ENCODE measurements at places on chromosomes 3 and 15.
A peak's percentile ranks its signal among the peaks of the same experiment; 100 is the strongest.

DNA sequence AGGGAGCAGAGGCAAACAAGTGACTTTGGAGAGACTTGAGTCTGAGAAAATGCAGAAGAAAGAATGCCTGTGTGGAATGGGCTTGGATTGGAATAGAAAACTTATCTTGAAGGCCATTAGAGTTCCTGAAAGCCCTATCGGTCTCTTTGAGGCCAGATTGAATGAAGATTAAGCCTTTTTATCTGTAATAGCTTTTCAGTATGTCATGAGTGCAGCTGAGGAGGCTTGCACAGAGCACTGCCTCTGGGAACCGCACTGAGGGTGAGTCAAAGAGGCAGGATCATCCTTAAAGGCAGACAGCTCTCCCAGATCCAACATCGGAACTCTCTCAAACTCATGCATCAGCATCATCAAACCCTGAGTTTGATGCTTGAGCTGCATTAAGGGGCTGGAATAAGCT is 515.2 kb downstream of the NTRK3 start:
- DNase-seq = no peak

GRCh38 chr3:12922881-12923431 is 81.6 kb upstream of the RPL32 start:
- no peak for DNase-seq

- DNase-seq = no peak
These were observed 478.7 kb downstream of the RBMS3 start for GRCh38 chr3:29759411-29760225.

- DNase-seq = no peak
These were observed 3.9 kb upstream of the PLCH1 start for GRCh38 chr3:155748611-155749365.

DNA sequence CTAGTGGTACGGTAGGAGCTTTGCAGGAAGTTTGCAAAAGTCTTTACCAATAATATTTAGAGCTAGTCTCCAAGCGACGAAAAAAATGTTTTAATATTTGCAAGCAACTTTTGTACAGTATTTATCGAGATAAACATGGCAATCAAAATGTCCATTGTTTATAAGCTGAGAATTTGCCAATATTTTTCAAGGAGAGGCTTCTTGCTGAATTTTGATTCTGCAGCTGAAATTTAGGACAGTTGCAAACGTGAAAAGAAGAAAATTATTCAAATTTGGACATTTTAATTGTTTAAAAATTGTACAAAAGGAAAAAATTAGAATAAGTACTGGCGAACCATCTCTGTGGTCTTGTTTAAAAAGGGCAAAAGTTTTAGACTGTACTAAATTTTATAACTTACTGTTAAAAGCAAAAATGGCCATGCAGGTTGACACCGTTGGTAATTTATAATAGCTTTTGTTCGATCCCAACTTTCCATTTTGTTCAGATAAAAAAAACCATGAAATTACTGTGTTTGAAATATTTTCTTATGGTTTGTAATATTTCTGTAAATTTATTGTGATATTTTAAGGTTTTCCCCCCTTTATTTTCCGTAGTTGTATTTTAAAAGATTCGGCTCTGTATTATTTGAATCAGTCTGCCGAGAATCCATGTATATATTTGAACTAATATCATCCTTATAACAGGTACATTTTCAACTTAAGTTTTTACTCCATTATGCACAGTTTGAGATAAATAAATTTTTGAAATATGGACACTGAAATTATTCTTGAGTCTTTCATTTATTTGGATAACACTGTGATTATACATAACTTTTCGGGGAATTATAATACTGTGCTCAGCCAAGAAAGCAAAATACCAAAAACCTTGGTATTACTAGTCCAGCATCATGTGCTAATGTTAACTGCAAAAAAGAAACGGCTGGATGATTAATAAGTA is 2.2 kb downstream of the SOX2 start:
- no peak for DNase-seq

- no peak for DNase-seq
These were observed 3.7 kb upstream of the CPA3 start for GRCh38 chr3:148861277-148861869.

DNA sequence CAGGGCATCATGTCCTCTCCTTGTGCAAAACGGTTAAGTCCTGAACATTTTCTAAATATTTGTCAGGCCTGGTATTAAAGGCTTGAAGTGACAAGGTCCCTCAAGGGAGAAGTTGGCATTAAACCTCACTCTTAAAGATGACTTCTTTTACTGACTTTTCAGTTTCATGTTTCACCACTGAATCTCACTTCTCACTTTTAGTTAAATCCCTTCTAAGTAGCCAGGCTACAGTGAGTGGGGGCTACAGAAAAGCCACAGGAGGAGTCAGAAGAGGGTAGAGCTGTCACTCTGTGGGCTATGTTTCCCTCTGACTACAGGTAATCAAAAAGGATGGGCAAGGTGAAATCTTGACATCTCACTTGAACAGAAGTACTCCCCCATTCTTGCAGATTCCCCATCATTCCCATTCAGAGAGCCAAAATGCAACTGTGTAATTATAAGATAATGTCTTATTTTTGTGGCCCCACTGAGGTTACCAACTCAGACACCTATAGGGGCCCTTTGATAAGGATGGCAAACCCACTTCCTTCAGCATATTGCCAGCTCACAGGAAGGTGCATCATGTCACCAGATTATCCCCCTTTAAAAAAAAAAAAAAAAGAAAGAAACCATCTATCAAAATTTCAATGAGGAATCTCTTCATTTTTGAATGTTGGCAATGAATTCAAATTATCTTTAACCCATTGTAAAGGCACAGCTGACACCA is 790.1 kb upstream of the CFAP20DC start:
- DNase-seq = no peak

DNA sequence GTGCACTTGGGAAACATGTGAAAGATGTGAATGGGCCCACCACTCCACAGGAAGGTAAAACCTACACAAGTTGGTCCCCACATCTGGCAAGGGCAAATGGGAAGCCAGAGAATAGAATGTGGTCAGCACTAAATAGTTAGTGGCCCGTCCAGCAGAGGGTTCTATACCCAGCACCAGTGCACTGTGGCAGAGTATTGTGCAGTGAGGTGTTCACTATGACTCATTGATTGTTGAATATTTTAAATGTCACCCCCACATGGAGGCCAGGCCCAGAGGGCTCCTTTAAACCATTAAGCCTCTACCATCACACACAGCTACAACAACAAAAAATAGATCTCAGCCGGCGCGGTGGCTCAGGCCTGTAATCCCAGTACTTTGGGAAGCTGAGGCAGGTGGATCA is 11.7 kb downstream of the FRMD5 start:
- no peak for DNase-seq

- DNase-seq = no peak
These were observed 164.5 kb downstream of the WNT5A start for GRCh38 chr3:55322638-55323037.

DNA sequence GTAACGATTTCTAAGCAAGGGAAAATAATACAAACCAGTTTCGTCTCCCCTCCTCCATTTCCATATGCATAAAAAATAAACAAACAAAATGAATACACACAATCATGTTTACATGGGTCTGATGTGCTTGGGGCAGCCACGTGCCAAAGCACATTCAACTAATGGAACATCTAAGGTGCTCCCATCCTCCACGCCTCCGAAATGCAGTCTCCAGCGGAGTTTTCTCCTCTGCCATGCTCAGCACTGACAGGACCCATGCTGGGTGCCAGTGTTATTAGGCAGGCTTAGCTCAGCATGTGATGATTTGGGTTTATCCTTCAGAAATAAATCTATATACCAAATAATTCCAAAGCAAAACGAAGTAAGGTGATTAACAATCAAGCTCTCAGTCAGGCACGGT is 337.3 kb upstream of the ATP10A start:
- DNase-seq = no peak

GRCh38 chr15:67059127-67059553 is 6.3 kb upstream of the SMAD3 start:
- peak; percentile 68 for DNase-seq

- no peak for DNase-seq
These were observed 1.9 kb downstream of the PLOD2 start for GRCh38 chr3:146159037-146159436.

DNA sequence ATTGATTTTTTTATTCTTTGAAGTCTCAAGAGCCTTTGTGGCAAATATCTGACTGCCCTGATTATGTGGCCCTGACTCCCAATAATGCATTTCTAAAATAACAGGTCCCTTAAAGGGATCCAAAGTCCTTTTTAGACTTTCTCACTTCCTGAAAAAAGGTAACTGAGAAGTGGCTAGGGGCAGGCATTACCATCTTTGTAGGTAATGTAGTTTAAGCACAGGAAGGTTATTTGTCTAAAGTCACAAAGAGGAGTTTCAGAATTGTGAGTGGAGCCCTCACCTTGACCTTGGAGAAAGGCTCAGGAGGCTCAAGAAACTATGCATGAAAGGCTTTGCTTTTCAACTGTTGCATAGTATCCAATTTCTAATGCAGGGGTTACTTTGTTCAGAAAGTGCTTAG is 142.9 kb upstream of the MRPL3 start:
- no peak for DNase-seq

DNA sequence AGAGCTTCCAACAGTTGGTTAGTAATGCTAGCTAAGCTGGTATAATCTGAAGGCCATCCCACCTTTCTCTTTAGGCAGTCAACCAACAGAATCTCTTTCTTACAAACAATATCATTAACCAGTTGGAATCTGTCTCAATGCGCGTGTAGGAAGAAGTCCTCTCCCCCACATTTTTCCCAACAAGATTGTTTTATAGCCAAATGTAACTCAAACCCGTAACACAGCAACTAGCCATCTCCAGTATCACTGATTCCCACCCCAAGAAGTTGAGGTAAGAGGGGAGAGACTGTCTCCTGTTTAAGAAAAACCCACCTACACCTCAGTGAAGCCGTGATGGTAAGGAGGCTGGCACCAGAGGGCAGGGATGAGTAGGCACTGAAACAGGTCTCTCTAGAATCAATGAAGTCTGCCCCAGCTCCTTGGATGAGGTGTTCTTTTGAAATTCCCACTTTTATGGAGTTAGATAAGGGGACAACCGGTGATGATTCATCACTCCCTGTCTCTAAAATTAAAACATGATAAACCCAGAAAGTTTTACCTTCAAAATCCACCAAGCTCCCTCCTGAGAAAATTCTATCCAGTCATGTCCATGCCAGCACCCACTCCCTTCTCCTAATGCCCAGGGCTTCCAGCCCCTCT is 30.9 kb downstream of the CDC25A start:
- DNase-seq = no peak

GRCh38 chr3:119604878-119605277 is 7.2 kb downstream of the PLA1A start:
- DNase-seq = no peak

- no peak for DNase-seq
These were observed 227.3 kb downstream of the CACNA2D3 start for GRCh38 chr3:54349691-54350090.

DNA sequence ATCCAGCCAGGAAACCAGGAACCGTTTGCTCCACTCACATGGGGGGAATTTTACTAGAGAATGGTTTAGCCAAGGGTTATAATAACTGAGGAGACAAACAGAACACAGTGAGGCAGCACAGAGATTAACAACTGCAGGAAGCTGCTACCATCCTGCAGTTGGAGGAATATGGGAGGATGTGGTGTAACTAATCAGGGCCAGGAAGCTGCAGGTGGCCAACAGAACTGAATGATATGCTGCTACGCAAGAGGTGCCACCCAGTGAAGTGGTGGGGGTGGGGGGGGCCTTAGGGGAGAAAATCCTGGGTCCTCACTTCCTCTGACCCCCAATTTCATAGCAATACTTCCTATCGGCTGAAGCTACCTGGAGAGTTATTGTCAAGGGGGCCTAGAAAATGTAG is 306.4 kb upstream of the STT3B start:
- no peak for DNase-seq

- DNase-seq = no peak
These were observed 659.3 kb downstream of the NAALADL2 start for GRCh38 chr3:175518459-175518858.

GRCh38 chr3:14451844-14452739 is 49.7 kb downstream of the SLC6A6 start:
- no peak for DNase-seq

GRCh38 chr3:156837115-156837514 is 11.0 kb downstream of the LEKR1 start:
- DNase-seq = no peak

DNA sequence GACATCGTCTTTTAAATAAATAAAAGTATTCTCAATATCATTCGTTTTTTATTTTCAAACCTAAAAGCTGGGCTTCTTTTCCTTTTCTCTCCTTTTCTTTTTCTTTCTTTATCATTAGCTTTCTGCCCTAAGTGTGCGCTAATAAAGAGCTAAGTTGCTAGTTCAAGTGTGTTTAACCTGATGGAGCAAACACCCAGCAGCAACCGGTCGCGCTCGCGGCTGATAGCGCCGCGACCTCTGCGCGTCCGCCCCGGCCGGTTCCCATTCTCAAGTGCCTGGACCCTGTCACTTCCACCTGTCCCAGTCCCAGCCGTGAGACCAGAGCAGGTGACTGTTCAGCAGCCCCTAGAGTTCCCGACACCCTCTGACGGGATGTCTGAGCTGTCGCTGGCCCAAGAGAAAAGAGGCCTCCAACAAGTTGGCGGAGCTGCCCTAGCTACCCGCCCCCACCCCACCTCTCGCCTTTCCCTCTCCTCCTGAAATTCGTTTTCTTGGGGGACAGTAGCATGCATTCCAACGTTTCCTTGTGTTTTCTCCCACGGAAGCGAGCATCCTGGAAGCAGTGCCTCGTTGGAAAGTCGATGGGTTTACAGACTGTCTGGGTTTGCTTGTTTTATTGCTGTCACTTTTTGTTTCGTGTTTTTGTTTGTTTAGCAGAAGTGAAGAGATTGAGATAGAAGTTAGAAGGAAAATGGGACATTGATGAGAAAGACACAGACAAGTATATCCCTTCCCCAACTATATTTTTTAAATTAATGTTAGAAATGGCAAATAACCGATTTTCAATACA is 3.1 kb upstream of the MECOM start:
- no peak for DNase-seq

Measured in liver (tissue), 10 donors.